Stimulated activated CD4-positive, alpha-beta T cell treated with anti-CD3 and anti-CD28 coated beads, Interleukin-1b, Interleukin-23, amount 100 ng/mL, for 1 hour (primary cell): ENCODE measurements at places on chromosomes 1 and 21.

GRCh38 chr21:30981403-30981802 is 56.9 kb downstream of the KRTAP19-8 start:
- DNase-seq = no peak

GRCh38 chr1:180923021-180923841 is 10.5 kb downstream of the KIAA1614 start:
- DNase-seq = no peak

GRCh38 chr1:1943834-1944570 is 24.9 kb upstream of the TMEM52 start:
- peak; percentile 21 for DNase-seq

- no peak for DNase-seq
Measured at GRCh38 chr21:25487046-25487594, 120.2 kb downstream of the MRPL39 start.

GRCh38 chr21:39048064-39048463 is 135.2 kb downstream of the PSMG1 start:
- DNase-seq = no peak

DNA sequence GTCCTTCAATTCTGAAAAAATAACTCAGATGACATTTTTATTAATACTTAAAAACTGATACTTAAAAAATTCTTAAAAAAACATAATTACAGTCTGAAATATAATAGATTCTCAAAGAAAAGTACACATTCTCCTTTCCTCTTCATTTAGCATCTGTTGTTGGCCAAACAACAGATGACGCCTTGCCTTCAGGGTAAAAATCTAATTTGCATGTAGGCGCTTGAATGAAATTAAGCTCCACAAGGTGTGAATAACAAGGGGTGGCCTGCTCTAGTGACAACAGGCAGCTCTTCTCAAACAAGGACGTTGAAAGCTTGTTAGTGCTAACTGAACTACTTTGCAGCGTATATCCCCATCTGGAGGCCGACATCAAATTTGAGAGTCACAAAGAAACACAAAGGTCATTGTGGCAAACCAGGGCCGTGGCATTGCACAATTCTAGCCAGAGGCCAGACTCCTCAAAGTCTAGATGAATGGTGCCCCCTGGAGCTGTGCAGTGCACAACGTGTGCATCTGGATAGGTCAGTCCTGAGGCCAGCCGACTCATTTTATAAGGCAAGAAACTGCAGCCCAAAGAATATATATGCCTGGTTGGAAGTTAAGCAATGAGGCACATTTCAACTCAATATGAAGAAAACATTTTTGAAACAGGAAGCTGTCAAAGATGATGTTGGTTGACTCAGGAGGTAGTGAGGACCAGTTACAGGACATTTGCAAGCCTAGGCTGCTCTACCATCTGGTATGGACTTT is 459.2 kb upstream of the RUNX1 start:
- no peak for DNase-seq

DNA sequence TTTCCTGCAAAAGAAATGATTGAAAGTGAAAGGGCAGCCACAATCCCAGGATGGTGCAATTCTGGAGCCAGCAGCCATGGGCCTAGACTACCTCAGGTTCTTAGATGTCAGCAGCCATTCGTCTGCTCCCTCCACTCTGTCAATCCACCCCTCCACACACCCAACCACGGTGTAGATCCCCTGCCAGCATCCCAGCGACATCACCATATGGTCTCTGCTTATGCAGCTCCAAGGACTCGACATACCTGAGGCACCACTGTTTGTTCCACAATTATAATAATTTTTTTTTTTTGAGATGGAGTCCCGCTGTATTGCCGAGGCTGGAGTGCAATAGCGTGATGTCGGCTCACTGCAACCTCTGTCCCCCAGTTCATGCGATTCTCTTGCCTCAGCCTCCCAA is 6.5 kb downstream of the SYNC start:
- DNase-seq = no peak

- DNase-seq = no peak
Measured at GRCh38 chr1:217039926-217040325, 316.7 kb upstream of the ESRRG start.

- no peak for DNase-seq
Measured at GRCh38 chr1:231534703-231535159, 6.3 kb downstream of the TSNAX start.

DNA sequence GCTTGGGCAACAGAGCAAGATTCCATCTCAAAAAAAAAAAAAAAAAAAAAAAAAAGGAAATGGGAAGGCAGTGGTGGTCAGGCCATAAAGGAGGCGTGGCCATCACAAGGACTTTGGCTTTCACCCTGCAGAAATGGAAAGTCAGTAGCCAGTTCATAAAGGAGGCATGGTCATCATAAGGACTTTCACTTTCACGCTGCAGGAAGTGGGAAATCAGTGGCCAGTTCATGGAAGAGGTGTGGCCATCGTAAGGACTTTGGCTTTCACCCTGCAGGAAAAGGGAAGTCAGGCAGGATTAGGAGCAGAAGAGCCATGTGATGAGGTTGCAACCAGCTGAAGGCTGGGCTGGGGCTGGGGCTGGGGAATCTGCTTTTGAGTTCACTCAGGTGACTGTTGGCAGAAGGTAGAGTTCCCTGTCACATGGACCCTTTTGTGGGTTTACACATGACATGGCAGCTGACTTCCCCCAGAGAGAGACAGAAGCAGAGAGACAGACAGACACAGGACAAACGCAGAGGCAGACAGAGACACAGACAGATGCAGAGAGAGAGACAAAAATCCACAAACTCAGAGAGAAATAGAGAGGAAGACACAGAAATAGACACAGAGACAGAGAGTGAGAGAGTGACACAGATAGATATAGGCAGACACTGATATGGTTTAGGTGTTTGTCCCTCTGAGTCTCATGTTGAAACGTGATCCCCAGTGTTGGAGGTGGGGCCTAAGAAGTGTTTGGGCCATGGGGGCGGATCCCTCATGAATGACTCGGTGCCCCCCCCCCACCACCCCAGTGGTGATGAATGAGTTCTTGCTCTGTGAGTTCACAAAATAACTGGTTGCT is 263.9 kb upstream of the KAZN start:
- DNase-seq = no peak

- no peak for DNase-seq
Measured at GRCh38 chr21:17730782-17731181, 88.4 kb downstream of the C21orf91 start.

- DNase-seq = no peak
Measured at GRCh38 chr21:34560021-34560420, 48.0 kb upstream of the KCNE1 start.

- peak; percentile 31 for DNase-seq
Measured at GRCh38 chr1:154463512-154463990, 38.5 kb upstream of the TDRD10 start.

DNA sequence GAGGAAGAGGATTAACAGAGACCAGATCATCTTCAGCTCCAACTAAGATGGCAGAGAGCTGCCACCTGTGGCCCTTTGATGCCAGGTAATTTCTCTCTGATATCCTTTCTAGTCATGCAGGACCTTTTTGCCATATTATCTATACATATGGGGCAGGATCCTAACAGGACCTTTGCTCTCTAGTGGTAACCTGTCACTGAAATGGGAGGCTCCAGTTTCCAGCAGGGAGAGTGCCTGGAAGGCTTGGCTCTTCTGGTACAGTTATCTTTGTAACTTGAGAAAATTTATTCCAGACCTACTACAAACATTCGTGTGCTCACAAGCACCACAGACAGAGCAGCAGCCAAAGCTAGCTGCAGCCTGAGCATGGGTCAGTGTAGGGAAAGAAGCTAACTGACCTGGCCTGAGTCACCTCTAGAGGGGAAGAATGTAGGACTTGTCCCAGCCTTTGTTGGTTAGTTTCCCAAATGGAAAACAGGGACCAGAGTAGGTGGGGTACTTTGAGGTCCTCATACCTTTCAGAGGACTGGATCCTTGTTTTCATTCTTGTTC is 86.5 kb upstream of the MACF1 start:
- DNase-seq = no peak

GRCh38 chr1:226870401-226871279 is at the start of gene PSEN2:
Gene PSEN2, plus strand, starts transcription at chr1:226870616. Its CDS starts 11,292 bp downstream, at chr1:226881908.
- DNase-seq = no peak

GRCh38 chr1:43370564-43370963 is 2.8 kb upstream of the ELOVL1 start:
- DNase-seq = no peak

- DNase-seq = no peak
Measured at GRCh38 chr1:245572709-245573108, 417.9 kb downstream of the KIF26B start.

DNA sequence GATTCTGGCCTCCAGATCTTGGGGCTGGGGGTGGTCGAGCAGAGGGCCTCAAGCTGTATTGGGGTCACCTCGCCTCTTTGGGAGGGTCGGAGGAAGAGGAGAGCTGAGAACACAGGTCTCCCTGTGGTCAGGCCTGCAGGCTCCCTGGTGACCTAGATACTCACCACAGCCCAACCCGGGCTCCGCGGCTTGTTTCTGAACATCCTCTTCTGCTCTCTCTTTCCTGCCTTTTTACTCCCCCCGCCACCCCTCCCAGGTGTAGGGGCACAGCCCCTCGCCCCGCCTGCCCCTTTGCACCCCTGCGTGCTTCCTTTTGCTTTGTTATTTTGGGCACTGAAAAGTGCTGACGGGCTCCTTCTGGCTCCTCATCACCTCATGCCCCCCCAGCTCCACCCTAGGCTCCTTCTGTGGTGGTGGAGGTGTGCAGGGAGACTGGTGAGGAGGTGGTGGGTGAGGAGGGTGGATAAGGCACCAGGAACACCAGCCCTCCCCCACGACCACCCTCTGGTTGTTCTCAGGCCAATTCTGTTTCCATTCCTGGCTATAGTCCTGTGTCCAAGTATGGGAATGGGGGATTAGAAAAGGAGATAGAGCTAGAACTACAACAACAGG is 10.6 kb upstream of the LINGO4 start:
- no peak for DNase-seq

DNA sequence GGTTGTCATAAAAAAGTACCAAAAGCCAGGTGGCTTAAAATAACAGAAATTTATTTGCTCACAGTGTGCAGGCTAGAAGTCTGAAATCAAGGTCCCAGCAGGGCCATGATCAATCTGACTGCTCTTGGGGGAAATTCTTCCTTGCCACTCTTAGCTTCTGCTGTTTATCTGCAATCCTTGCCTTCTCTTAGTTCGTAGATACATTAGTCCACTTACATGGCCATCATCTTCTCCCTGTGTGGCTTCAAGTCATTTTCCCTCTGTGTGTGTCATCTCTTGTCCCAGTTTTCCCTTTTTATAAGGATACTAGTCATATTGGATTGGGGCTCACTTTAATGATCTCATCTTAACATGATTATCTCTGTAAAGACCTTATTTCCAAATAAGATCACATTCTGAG is 124.0 kb upstream of the NCAM2 start:
- DNase-seq = no peak

GRCh38 chr1:204984499-204984898 is 58.5 kb upstream of the CNTN2 start:
- no peak for DNase-seq

DNA sequence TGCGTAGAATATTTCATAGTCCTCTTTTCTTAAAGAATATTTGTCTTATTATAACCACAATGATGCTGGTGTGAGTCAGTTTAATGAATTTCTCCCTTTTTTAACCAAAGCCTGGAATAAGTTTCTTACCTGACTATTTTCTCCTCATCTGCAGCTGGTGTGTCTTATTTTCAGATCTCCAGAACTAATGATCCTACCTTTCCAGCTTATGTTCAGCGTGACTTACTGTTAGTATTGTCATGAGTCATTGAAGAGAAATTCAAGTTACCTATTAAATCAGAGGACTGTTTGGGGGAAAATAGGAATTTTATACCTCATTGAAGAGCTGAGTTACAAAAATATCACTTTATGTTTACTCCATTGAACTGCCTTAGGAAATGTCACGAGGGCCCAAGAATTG is 482.1 kb downstream of the RWDD3 start:
- no peak for DNase-seq

DNA sequence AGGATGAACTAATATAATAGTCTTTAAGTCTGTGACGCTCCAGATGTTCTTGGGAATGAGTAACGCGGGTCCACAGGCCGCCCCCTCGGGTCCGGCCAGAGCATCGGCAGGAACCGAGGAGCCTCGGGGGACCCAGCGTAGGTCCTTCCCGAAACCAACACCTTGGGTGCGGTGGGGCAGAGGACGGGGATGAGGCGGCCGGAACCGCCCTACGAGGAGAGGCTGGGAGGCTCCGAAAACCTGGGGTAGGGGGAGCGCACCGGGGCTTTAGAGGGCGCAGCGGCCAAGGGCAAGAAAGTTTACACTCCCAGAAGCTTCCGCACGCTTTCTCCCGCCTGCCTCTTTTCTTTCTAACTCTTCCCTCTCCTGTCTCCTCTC is 7.1 kb downstream of the DMRTA2 start:
- DNase-seq = no peak

GRCh38 chr1:190444464-190444863 is 33.2 kb downstream of the BRINP3 start:
- no peak for DNase-seq

GRCh38 chr1:65279070-65279779 is 30.1 kb upstream of the DNAJC6 start:
- no peak for DNase-seq

- DNase-seq = no peak
Measured at GRCh38 chr21:17779496-17779895, 39.7 kb downstream of the C21orf91 start.

GRCh38 chr1:33446590-33446989 is 15.7 kb upstream of the PHC2 start:
- no peak for DNase-seq

GRCh38 chr1:154295408-154296235 is 23.2 kb downstream of the HAX1 start:
- DNase-seq = no peak

- no peak for DNase-seq
Measured at GRCh38 chr1:53410701-53411100, 48.5 kb upstream of the DMRTB1 start.

DNA sequence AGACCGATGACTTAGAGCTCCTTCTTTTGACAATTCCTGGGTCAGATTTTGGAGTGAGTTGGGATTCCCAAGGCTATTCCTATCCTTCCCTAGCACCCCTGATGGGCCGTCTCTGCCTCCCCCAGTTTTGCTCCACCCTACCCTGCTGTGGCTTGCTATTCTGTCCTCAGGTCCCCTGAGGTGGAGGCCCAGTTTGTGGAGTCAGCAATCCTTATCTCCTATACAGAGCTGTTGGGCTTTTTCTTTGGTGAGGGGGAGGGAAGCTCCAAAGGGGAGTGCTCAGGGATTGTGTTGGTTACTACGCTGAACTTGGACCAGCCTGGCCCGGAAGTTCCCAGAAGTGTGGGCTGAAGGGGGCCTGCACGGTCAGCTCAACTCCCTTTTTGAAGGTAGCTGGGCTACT is 7.6 kb downstream of the SESN2 start:
- DNase-seq = no peak

DNA sequence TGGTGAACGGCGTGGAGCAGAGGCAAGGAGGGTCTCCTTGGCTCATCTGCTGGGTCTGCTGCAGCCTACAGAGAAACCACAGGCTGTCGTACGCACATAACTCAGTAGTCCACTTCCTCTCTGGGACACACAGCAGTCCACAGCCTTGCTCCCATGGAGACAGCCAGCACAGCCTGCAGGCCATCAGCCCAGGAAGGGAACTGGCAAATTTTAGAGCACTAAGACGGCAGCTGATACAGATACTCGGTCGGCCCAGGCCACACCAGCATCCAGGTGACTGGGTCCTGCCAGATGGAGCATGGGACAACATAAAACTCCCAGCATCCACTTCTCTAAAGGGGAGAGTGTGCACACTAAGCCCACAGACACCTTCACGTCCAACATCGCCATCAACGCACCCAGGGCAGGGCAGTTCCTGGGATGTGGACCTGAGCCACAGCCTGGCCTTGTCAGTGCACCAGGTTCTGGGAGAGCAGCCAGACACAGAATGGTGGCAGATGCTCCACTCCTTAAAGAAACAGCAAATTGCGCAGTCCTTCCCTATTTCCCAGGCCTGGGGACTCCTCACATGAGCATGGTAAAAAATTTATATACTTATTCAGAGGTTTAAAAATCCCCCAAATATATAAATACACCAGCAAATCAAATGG is 247.1 kb upstream of the RAB4A start:
- DNase-seq = no peak
